ENCODE measurements at places on chromosomes 16 and 17.

DNA sequence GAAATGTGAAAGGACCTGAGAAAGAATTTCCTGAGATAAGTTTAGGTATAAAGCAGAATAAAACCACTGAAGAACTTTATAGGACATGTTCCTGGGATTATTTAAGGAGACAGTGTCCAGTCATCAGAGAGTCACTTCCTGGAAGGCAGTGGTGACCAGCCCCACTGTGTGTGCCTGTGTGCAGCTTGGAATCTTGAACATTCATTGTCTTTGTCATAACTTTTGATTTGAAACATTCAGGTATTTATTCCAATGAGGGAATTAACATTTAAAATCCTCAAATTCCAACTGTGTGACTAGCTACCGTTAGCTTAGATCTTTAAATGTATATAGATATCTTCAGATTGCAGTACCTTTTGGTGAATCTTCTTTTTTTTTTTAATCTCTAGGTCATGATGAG, 61.7 kb upstream of the MRC2 start:
- no peak for DNase-seq

DNA sequence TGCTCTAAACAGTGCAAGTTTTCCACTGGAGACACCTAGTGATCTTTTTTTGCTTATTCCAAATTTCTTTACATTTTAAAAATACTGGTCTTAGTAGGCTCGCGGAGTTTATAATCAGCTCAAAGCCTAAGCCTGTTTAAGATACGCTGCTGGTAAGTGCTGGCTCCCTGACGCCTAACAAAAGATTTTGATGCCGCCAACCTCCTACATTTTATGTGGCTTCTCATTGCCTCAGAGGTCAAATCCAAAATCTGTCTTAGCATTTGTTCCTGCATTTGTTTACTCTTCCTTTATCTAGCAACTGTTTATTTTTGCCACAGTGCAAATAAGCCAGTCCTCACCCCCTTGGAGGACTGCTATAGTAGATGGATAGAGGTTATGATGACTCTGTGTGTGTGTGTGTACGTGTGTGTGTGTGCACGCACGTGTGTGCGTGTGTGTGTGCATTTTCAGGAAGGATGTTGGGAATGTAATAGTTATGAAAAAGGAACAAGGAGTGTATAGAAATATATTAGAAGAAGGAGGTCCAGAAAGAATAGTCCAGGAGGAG, 24.8 kb downstream of the HS3ST3B1 start:
- DNase-seq: no peak

- DNase-seq: no peak
These were observed 180.1 kb downstream of the PARN start for GRCh38 chr16:14449790-14450480.

DNA sequence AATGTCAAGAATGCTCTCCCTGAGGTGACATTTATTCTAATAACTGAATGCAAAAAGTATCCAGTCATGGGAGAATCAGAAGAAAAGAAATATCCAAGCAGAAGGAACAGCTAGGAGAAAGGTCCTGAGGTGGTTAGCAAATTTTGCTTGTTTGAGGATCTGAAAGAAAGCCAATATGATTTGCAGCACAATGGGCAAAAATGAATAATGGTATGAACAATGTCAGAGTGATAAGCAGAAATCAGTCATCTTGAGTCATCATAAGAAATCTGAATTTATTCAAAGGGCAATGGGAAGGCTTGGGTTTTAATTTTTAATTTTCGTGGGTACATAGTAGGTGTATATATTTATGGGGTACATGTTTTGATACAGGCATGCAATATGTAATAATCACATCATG, 68.5 kb downstream of the BRIP1 start:
- DNase-seq: no peak

GRCh38 chr16:75458439-75458838, 6.0 kb downstream of the TMEM170A start:
- DNase-seq: no peak

DNA sequence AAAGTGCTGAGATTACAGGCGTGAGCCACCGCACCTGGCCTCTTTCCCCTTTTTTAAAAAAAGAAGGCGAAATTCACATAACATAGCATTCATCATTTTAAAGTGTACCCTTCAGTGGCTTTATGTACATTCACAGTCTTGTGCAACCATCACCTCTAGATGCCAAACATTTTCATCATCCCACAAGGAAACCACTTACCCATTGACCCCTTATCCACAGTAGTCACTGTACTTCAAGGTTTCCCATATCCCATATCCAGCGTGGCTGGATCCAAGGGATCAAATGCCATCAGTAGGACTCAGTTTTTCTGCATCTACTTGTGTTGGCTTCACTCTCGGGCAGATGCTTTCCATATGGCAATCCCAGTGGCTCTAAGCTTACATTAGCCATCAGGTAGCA, 50.3 kb downstream of the BMERB1 start:
- no peak for DNase-seq

GRCh38 chr16:1100084-1100800, 4.2 kb upstream of the C1QTNF8 start:
- no peak for DNase-seq

DNA sequence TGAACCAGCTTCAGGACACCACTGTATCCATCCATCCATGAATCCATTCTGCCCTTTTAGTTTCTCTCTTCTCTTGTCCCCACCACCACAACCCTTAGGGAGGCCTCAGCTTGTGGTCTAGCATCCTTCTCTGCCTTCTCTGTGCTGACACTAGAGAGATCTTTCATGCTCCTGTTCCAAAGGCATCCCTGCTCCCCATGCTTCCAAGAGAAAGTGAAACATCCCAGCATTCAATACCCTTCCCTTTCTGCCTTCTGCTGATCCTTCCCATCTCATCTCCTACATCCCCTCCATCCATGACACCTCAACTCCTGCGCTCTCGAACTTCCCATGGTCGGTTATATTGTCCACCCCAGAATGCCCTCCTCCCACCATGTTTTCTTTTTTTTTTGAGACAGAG, 10.0 kb downstream of the RAPGEFL1 start:
- DNase-seq: no peak

DNA sequence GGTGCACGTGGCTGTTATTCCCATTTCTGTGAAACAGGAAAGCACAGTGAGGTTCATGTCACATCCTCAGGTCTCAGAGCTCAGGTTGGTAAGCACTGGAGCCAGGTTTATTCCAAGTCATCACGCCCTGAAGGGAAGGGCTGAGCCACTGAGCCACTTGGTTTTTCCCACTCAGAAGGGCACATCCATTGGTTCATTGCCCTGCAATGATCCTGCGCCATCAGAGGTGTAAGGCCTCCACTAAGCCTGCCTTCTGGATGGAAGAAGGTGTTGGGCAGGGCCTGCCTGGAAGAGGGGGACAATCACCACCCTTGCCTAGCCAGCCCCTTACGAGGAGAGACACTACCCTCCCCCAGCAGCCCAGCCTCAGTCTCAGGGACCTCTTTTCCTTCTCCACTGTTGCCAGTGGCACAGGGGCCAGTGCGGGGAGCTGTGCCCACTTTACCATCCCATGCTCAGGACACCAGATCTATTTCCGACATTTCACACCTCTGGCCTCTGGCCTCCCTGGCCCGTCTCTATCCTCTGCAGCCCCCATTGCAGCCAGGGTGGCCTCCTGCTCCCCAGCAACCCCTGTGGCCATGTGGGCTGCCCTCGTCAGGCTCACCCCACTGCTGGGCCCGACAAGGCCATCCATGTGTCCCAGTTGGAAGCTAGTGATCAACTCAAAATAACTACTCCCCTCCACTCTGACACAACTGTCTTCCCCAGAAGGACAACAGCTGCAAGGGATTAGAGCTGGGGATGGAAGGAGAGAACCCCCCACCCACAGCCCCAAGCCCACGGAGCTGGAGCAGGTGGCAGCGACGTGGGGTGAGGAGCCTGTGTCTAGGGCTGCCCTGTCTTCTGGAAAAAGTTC, 29.9 kb downstream of the CFAP20 start:
- DNase-seq: no peak

- DNase-seq: peak; percentile 69
These were observed 11.1 kb downstream of the NLRC5 start for GRCh38 chr16:57000271-57001025.

Measured in CD8-positive, alpha-beta T cell (primary cell).